ENCODE measurements at places on chromosomes 1 and 21.

DNA sequence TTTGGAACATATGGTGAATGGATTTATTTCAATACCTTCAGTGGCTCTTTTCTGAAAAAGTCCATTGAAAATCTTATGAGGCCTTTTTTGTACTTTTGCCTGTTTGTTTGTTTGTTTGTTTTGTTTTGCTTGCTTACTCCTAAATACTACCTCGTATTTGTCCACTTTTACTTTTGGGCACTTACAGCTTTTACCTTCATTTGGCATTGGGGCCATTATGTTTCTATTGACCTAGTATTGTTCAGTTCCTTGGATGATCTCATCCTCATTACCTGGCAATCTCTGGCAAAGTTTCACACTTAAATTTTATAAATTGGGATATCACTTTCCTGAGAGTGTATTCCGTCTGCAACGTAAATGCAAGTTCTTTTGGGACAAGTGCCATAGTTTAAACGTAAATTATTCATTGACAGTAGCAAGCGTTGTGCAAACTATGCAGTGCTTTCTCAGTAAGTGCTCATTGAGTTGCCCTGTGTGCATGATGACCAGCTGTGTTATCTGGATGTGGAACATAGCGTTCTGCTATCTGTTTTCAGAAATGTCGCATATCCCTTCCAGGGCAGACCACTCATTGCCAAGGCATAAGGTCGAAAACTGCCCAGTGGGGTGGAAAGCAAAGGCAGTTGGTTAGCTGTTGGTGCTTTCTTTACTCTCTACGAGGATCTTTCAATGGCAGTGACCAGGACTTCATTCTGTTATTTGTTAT, 51.1 kb downstream of the LRRC8D start:
- DNase-seq: no peak

DNA sequence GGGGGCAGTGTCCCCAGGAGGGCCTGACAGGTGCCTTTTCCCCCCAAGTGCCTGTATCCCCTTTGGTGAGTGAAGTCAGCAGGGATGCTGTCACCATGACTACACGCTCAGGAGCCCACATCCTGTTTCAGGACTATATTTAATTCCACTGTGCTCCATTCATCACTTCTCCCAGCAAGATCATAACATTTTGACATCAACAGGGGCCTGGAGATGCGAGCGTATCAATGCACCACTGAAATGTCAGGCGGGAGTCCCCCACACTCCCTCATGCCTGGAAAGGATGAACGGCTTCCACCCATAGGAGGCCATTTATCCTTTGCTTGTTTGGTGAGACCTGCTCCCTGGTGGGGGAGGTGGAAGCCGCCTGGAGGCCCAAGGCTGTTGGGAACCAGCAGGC, 119.1 kb downstream of the PTPRU start:
- no peak for DNase-seq

DNA sequence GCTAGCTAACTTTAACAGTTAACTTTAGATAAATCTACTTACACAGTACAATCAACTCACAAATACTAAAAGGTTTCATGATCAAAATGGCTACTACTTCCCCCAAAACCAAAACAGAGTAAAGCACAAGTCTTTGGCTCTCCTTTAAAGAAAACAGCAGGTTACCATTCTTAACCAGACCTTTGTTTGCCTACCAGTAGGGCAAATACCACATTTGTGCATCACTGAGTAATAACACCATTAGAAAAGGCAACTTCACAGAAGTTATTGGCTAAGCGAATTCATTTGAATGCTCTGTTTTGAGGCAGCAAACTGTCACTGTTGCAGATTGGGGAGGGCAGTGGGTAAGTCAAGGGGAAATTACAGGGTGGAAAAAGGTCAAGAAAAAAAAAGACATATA, 17.3 kb upstream of the SERPINC1 start:
- no peak for DNase-seq

GRCh38 chr1:153250166-153250565, 9.3 kb upstream of the LORICRIN start:
- DNase-seq: no peak

GRCh38 chr1:245398180-245398579, 243.4 kb downstream of the KIF26B start:
- no peak for DNase-seq

GRCh38 chr1:203239081-203239480, 9.6 kb upstream of the CHIT1 start:
- DNase-seq: no peak

GRCh38 chr1:165109013-165109412, 247.5 kb downstream of the LMX1A start:
- DNase-seq: no peak

DNA sequence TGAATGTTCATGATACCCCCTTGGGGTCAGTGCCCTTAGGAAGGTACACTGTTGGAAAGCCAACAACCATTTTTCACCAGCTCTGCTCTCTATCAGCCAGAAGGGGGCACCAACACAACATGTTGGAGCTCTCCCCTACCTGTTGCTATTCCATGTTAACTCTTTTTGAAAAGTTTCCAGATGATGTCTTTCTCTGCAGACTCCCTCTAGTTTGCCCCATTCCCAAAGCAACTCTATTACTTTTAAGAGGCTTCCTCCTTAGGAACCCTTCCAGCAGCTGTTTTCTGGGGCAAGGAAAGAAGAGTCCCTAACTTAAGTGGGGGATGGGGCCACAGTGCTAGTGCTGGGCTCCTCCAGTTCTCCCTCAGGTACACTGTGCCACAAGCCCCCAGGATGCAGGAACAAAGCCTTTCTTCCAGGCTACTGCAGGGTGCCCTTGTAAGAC, 22.9 kb upstream of the NDC1 start:
- peak; percentile 15 for DNase-seq

Data from T-helper 9 cell (primary cell).